ENCODE measurements at places on chromosomes 16 and 17. TPM values are rescaled to one million over a fixed set of nuclear protein-coding genes. Genes with fewer than 3 reads are reported as not detected.
A peak's percentile ranks its signal among the peaks of the same experiment; 100 is the strongest.

- no peaks in the 10 kb centered on the region for H3K4me1 ChIP-seq
- H3K36me3 ChIP-seq, result no peaks in the 10 kb centered on the region
- no peak within 1 kb of the TSS for H3K27ac ChIP-seq
- no peaks in the 10 kb centered on the region for H3K27me3 ChIP-seq
- no peak within 1 kb of the TSS for H3K4me3 ChIP-seq
Observed at GRCh38 chr17:74623693-74624093, at the start of gene CD300E. TSS of gene CD300E (minus strand) at chr17:74623738. CDS start at chr17:74623621, 117 bp downstream.

- no peaks in the 10 kb centered on the region for H3K27me3 ChIP-seq
- H3K4me3 ChIP-seq, result no peak overlapping the region
- no peak overlapping the region for H3K27ac ChIP-seq
Observed at GRCh38 chr17:48378708-48379392, 51.2 kb downstream of the SKAP1 start.

- no peak overlapping the region for H3K4me3 ChIP-seq
- no peak for DNase-seq
- no peak overlapping the region for H3K27ac ChIP-seq
- H3K27me3 ChIP-seq, result no peaks in the 10 kb centered on the region
Observed at GRCh38 chr17:74295625-74296547, 21.9 kb downstream of the DNAI2 start.

DNA sequence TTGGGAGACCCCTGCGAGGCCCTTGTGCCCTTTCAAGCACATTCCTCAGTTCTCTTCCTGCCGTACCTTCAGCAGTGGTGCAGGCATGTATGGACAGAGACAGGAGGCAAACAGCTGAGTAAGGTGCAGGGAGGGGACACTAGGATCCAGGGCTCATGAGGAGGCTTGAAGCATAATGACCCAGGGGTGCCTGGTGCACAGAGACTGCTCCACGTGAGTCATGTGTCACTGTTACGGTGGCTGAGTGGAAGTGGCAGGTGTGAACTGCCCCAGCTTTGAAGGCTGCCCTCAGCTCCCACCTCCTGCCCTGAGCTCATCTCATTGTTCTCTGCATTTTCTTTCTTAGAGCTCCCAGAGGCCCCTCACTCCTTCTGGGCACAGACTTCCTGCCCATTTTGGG, 124.8 kb downstream of the NTN1 start:
- H3K36me3 ChIP-seq, result no peaks in the 10 kb centered on the region
- DNase-seq, result no peak
- peaks cover 61% of the 10 kb centered on the region for H3K4me1 ChIP-seq
- H3K27ac ChIP-seq, result no peak overlapping the region
- H3K27me3 ChIP-seq, result no peaks in the 10 kb centered on the region
- H3K4me3 ChIP-seq, result no peak overlapping the region

DNA sequence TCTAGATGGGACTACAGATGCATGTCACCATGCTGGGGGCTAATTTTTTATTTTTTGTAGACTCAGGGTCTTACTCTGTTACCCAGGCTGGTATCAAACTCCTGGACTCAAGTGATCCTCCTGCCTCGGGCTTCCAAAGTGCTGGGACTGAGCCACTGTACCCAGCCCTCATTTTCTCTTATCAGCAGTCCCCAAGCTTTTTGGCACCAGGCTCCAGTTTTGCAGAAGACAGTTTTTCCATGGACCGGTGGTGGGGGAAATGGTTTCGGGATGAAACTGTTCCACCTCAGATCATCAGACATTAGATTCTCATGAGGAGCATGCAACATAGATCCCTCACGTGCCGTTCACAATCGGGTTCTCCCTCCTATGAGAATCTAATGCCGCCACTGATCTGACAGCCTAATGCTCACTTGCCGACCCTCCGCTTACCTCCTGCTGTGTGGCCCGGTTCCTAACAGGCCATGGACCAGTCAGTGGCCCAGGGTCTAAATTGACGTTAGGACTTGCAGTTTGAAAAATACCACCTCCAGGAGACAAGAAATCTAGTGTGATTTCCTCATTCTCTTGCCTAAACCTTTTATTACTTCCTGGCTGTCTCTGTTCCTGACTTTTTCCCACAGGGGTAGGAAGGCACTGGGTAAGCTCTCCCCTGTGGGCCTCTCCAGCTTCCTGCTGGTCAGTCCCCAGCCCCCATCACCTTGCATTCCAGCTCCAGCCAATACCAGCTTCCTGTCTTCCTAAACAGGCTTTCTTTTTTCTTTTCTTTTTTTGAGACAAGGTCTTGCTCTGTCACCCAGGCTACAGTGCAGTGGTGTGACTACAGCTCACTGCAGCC, 9.3 kb upstream of the CNP start:
- no peaks in the 10 kb centered on the region for H3K27me3 ChIP-seq
- no peaks in the 10 kb centered on the region for H3K36me3 ChIP-seq
- no peak overlapping the region for H3K4me3 ChIP-seq
- no peaks in the 10 kb centered on the region for H3K4me1 ChIP-seq
- H3K27ac ChIP-seq, result no peak overlapping the region
- DNase-seq, result no peak

GRCh38 chr17:41915566-41915965, 3.2 kb downstream of the ACLY start:
- peaks cover 23% of the 10 kb centered on the region for H3K4me1 ChIP-seq
- no peak overlapping the region for H3K27ac ChIP-seq
- peaks cover 32% of the 10 kb centered on the region for H3K36me3 ChIP-seq
- DNase-seq, result no peak
- no peak overlapping the region for H3K4me3 ChIP-seq

DNA sequence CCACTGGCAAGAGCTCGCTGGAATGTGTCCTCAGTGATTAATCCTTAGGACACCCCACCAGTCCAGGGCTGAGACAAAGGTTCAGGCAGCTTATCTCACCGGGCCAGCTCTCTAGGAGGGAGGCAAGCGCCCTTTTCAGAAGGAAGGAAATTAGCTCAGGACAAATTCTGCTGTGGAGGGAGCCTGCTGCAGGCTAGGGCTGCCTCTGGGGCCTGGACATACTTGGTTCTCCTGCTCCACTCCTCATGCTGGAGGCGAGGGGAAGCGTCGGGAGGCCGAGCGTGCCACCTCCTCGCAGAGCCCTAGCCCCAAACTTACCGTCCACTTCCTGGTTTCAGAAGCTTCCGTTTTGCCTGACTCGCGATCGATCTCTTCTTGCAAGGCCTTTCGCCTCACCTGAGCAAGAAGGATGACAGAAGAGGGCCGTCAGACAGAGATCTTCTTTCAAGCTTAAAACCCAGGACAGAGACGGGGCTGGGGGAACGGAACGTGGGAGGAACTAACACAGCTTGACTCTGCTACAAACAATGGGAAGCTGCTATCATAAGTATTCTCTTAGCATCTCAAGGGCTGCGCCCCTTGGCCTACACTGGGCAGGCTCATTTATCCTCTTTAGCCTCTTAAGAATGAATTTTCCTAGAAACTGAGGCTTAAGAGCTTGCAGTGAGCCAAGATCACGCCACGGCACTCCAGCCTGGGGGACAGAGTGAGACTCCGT, 7.7 kb downstream of the KNOP1 start:
- H3K36me3 ChIP-seq, result no peaks in the 10 kb centered on the region
- no peak for DNase-seq
- peak overlapping the region; percentile 16 for H3K27ac ChIP-seq
- H3K4me1 ChIP-seq, result peaks cover 5% of the 10 kb centered on the region
- no peak overlapping the region for H3K4me3 ChIP-seq

DNA sequence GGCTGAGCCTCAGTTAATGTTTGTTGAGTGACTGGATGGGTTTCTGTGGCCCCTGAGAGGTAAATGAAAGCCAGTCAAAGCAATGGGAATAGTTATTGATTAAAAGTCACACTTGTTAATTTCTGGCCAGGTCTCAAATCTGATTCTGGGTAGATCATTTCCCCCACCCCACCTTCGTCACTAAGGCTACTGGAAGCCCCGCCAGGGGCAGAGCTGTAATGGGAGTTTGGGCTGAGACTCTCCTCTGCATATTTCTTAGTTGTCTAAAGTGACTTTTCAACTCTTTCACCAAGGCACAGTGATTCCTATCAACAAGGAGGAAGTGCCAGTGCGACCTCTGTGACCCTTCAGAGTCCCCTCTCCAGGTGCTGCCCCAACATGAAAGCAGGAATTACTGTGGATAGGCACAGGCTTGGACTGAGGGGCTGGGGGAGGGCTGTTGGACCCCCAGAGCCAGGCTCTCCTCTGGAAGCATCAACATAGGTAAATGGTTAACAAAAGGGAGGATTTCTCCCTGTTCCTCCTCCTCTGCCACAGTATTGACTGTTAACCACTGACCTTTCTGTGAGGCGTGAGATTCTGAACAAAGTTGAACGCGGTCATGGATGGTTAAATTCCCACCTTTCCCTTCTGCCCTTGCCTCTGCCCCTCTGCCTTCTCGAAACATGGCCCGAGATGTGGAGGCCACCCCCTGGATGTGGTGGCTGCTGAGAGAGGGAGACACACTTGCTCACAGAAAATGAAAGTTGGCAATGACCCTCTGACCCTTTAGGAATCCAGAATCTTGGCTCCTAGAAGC, 20.8 kb upstream of the TBX2 start:
- peaks cover 4% of the 10 kb centered on the region for H3K36me3 ChIP-seq
- H3K27me3 ChIP-seq, result no peaks in the 10 kb centered on the region
- DNase-seq, result no peak
- H3K4me1 ChIP-seq, result no peaks in the 10 kb centered on the region

DNA sequence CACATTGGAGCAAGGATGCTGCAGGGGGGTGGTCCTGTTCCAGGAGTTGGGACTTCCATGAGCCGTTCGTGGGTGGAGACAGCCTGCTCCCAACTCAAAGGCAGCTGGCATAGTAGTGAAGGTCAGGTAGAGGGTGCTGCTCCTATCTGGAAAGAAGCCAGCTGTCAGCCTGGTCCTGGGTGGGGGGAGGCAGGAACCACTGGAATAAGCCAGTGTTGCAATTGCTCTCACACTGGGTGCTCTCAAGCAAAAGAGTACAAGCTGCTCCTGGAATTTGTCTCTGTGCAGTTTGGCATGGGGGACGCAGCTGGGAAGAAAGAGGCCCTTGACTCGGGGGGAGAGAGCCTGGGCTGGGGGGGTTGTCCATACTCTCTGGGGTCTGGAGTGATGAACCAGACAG, 8.7 kb downstream of the CACNG5 start:
- DNase-seq, result no peak
- no peaks in the 10 kb centered on the region for H3K36me3 ChIP-seq
- H3K4me1 ChIP-seq, result no peaks in the 10 kb centered on the region
- H3K27me3 ChIP-seq, result no peaks in the 10 kb centered on the region
- H3K27ac ChIP-seq, result no peak overlapping the region

DNA sequence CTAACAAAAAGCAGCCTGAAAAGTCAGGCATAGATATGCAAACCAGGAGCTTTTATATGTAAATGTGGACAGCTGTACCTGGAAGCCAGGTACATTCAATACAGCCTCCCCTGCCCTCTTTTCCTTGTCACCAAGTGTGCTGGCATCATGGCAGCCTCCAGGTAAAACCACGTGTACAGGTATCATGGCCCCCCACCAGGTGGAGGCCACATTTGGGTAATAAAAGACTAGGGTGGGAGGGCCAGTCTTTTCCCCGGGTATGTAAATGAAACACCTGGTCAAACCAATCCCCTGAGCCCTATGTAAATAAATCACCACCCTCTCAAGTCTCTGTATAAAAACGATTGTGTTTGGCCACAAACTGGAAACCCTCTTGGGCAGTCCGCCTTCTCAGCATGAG, 226.4 kb upstream of the GOT2 start:
- no peaks in the 10 kb centered on the region for H3K36me3 ChIP-seq
- no peak for DNase-seq
- no peaks in the 10 kb centered on the region for H3K27me3 ChIP-seq
- H3K27ac ChIP-seq, result no peak overlapping the region

DNA sequence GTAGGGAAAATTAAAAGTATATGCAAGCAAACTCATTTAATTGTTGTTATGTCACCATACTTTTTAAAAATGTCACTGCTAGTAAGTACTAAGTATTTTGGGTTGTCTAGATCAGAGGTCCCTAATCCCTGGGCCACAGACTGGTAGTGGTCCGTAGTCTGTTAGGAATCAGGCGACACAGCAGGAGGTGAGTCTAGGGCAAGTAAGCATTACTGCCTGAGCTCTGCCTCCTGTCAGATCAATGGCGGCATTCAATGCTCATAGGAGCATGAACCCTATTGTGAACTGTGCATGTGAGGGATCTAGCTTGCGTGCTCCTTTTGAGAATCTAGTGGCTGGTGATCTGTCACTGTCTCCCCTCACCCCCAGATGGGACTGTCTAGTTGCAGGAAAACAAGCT, 21.6 kb downstream of the STXBP4 start:
- peaks cover 19% of the 10 kb centered on the region for H3K36me3 ChIP-seq
- H3K4me3 ChIP-seq, result no peak overlapping the region
- H3K4me1 ChIP-seq, result no peaks in the 10 kb centered on the region
- no peaks in the 10 kb centered on the region for H3K27me3 ChIP-seq
- no peak for DNase-seq

DNA sequence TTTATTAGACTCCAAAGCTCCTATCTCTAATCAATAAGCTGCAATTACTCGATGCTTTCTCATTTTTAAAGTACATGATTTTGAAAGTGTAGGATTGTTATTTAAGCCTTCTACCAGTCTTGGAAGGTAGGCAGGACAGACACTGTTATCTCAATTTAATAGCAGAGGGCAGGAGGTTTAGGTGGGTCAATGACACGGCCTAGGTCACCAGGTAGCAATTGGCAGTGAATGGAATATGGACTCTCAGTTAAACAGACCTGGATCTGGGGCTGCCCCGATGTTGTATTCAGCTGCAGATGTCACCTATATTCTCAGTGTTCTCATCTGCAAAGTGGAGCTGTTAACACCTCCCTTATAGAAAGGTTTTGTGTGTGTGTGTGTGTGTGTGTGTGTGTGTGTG, 124.4 kb upstream of the ANKFN1 start:
- H3K27ac ChIP-seq, result no peak overlapping the region
- peak; percentile 42 for DNase-seq
- peaks cover 11% of the 10 kb centered on the region for H3K4me1 ChIP-seq

BIRC5 gene
- total RNA-seq, result 0.13 TPM

ZNF232 gene
- total RNA-seq, result 8.4 TPM

SMIM5 gene
- total RNA-seq, result 4.3 TPM

NXPH3 gene
- 22.0 TPM for total RNA-seq

SCN4A gene
- 0.23 TPM for total RNA-seq

TP53TG3C gene
- total RNA-seq, result not detected

All from esophagus muscularis mucosa (tissue), 4 donors.